ENCODE measurements at places on chromosomes 2 and 18. TPM values are rescaled to one million over a fixed set of nuclear protein-coding genes. Genes with fewer than 3 reads are reported as not detected.

Gene PMAIP1
- total RNA-seq: 23.2 TPM

Gene KHK
- 8.7 TPM for total RNA-seq

Gene ACKR3
- 1.7 TPM for total RNA-seq

Gene VWC2L
- total RNA-seq: not detected

Gene INPP5D
- total RNA-seq: 0.84 TPM

Gene PCGF1
- total RNA-seq: 67.3 TPM
